ENCODE measurements at places on chromosomes 3 and 15. TPM values are rescaled to one million over a fixed set of nuclear protein-coding genes. Genes with fewer than 3 reads are reported as not detected.
A peak's percentile ranks its signal among the peaks of the same experiment; 100 is the strongest.

DNA sequence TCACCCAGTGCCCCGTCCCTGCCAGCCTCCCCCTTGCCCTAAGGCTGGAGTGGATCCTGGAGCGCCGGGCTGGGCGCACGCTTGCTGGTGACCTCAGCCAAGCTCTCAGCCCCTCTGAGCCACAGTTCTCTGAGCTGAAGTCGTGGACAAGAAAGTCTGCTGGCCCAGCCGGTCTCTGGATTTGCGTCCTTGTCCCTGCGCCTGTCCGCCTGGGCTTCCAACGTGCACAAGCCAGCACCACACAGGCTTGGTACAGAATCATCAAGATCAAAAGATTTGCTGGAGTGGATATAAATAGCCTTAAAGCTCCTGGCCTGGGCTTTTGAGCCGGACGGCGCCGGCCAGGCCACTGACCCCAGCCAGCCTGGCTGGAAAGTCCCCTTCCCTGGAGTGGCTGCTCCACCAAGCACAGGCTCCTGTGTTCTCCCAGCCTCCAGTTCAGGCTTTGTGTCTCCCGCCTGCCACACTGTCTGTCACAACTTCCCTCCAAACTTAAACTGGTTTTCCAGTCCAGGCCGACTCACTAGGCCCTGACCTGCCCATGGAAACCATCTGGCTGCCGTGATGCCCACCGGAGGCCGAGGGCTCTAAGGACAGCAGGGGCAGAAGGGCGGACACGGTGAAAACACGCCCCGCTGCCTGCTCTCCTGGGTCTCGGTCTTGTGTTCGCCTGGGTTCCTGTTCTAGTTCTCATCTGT is 156.2 kb downstream of the NUP210 start:
- DNase-seq, result peak; percentile 38

- no peak for DNase-seq
Measured at GRCh38 chr15:60675763-60676162, 196.8 kb upstream of the ICE2 start.

- DNase-seq, result no peak
Measured at GRCh38 chr3:107430996-107431245, 53.7 kb downstream of the CCDC54 start.

- no peak for DNase-seq
Measured at GRCh38 chr15:101615986-101616848, 36.0 kb downstream of the TM2D3 start.

The SLC28A2 gene
- not detected for total RNA-seq

The P2RY1 gene
- total RNA-seq, result 0.06 TPM

The TEX9 gene
- 3.3 TPM for total RNA-seq

The AMIGO3 gene
- total RNA-seq, result 0.07 TPM

All from epithelial cell of proximal tubule (primary cell).